ENCODE measurements at places on chromosomes 16 and 17.

DNA sequence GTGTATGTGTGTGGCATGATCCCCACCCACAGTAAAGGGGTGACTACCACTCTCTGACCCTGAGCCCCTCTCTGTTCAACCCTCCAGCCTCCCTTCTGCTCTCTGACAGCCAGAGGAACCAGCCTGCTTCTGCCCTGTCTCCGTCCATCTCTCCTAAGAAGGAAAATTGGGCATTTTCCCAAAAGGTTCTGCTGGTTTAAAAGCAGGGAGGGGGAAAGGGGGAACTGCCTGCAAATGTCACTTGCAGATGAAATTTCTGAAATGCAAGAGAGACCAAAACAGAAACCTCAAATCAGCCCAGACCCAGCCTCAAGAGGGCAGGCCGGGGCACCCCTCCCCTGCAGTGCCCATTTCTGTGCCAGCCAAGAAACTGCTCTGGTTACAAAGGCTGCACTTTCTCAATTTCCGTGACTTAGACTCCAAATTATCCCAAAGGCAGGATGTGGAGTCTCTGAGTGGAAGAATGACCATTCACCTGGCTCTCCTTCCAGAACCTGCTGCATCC is 197.9 kb downstream of the RBFOX3 start:
- DNase-seq, result peak; percentile 88

DNA sequence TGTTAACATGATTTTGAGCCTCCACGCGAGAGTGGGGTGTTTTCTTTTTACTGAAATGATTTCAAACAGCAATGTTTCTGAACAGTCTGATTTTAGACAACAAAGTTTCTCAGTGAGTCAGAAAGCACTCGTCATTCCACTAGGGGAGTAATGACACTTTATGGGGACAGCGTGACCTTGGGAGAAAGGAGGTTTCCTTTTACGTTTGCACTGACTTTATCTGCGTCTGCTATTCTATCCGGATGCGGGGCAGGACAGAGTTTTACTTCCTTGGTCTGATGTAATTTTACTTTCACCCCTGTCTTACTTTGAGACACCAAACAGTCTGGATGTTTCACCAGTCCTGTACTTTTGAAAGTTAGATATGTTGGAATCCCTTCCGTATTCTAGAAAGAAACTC is 20.7 kb downstream of the SLC47A1 start:
- no peak for DNase-seq

DNA sequence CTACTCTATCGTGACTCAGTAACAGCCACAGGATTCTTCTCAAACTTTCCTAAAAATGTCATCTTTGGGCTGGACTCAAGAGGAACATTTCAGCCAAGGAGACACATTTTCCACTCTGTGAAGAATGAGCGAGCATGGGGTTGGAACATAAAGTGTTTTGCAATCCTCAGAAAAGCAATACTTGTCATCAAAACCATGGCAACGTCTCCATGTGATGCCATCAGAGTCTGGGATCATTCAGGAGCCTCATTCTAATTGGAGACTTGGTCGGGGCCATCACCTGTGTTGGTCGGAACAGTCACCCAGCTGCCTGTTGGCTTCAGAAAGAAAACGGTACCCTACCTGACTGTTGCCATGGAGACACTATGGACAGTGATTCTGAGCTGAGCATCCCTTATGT is 25.5 kb downstream of the MYOCD start:
- DNase-seq, result no peak

DNA sequence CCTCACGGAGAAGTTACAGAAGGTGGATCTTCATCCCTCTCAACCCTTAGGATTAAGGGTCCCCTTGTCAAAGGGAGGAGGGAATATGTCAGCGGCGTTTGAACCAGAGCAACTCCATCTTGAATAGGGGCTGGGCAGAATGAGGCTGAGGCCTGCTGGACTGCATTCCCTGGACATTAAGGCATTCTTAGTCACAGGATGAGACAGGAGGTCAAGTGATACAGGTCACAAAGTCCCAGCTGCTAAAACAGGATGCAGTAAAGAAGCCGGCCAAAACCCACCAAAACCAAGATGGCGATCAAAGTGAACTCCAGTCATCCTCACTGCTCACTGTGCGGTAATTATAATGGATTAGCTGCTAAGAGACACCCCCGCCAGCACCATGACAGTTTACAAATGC is 36.7 kb downstream of the RBFOX3 start:
- no peak for DNase-seq

DNA sequence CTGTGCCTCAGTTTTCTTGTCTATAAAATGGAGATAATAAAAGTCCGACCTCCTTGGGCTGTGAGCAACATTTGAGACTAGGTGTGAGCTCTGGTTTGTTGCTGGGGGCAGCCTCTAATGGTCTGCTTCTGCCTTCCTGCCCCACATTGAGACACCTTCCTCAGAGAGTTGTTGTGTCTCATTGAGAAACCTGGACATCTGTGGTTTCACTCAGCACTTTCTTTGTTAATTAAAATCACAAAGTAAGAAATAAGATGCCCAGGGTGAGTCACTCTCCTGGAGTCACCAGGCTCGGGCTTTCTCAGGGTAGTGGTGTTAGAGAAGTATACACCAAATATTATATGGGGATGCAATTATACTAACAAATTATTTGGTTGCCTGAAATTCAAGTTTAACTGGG is 389.2 kb upstream of the SALL1 start:
- no peak for DNase-seq

DNA sequence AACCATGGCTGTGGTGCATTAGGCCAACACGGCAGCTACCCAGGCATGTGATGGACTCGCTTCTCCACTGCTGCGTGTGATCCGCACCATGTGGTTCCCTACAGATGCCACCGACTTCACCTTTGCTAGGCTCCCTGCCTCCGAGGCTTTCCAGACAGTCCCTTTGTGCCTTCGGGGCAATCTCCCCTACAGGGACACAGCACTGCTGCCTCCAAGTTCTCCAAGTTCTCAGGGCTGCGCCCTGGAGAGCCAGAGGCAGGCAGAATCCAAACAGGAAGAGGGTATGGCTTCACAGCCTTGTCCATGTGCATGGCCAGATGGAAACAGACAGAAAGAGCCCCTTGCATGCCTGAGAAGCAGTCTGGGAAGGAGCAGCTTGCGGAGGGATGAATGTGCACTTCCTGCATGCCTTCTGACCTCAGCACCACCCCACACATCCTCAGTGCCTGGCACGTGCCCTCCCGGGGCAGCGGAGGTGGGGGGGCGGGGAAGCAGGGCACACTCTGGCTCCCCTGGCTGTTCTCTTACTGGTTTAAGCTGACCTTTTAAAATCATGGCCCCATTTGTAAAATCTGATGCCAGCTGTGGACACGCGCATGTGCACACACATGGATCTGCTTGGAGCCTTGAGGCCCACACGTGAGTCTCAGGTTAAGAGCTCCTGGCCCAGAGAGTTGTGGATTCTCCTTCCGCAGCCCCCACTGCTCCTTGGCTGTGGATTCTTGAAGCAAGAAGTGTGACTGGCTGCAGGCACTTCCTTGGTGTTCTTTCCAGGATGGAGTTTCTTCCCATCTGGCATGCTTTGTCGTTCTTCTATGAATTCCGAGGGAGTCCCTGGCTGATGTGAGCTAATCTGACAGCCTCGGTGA is 55.3 kb upstream of the MTSS2 start:
- DNase-seq, result no peak

GRCh38 chr17:49546546-49547535 is 28.8 kb upstream of the NXPH3 start:
- no peak for DNase-seq

GRCh38 chr17:2582493-2582892 is 11.0 kb upstream of the PAFAH1B1 start:
- DNase-seq, result no peak

DNA sequence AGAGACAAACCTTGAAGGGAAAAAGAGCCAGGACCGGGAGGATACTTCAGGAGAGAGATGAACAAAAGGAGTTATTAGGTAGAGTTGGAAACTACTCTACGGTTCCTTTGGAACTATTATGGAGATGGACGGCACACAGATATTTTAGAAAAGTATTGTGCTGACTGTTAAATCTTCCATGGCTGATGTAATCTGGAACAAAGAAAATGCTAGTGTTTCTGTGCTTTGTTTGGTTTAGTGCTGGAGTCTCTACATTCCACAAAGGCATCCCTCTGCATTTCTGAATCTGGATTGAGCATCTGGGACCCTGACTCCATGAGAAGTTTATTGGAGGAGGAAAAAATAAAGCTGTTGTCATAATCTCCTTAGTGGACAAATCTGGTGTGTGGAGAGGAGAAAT is 57.2 kb downstream of the RPGRIP1L start:
- DNase-seq, result no peak

DNA sequence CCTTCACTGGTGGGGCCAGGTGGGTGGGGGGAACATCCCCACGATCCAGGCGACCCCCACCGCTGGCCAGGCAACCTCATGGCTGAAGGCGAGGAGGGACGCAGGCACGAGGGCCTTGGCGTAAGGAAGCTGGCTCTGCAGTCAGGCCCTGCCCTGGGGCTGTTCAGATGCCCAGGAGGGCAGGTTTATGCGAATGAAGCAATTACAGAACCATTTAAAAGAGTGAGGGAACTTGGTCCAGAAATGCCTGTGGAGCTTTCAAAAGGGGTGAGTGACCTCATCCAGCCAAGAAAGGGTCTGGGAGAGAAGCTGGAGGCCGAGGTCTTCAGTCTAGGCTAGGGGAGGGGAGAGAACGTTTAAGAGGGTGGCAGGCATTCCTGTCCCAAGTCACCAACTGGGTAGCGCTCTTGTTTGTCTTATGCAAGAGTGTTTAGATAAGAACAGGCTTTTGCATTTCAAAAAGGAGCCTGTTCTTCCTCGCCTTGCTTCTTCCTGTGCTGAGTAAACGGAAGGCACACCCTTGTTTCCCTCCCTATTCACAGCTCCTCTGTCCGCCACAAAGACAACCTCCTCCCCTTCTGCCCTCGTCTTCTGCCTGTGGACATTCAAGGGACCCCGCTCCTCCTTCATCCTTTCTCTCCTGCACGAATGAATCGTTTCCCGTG is 183.5 kb upstream of the SDK2 start:
- no peak for DNase-seq

- no peak for DNase-seq
These were observed 11.0 kb downstream of the ABHD15 start for GRCh38 chr17:29555840-29556239.

DNA sequence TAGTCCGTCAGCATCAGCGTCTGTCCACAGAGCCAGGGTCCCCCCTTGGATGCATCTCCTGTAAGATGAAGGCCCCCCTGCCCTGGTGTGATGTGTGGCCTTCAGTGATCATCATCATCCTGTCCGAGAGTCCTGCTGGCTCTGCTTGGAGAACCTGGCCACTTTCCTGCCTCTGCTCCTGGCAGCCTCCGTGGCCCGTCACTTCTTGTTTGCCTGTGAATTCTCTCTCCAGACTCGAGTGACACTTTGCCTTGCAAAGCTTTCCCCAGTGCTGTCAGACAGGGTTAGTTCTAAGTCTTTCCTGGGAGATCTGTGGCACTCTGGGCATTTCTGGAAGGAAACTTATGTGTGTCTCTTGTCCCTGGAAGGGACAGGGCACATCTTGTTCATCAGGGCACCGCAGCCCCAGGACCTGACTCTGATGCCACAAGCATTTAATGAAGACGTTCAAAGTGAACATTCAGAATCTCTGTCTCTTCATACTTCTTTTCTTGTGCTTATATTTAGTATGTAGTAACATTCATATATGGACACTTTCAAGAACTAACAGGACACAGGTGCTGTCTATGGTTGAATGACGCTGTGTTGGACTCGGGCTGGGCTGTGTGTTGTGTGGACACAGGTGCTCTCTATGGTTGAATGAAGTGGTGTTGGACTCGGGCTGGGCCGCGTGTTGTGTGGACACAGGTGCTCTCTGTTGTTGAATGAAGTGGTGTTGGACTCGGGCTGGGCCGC is 68.5 kb downstream of the RPTOR start:
- no peak for DNase-seq

- peak; percentile 6 for DNase-seq
These were observed 26.3 kb downstream of the CEP112 start for GRCh38 chr17:66165537-66166123.

- DNase-seq, result peak; percentile 32
These were observed 533 bp upstream of the MEFV start for GRCh38 chr16:3256866-3257465.

DNA sequence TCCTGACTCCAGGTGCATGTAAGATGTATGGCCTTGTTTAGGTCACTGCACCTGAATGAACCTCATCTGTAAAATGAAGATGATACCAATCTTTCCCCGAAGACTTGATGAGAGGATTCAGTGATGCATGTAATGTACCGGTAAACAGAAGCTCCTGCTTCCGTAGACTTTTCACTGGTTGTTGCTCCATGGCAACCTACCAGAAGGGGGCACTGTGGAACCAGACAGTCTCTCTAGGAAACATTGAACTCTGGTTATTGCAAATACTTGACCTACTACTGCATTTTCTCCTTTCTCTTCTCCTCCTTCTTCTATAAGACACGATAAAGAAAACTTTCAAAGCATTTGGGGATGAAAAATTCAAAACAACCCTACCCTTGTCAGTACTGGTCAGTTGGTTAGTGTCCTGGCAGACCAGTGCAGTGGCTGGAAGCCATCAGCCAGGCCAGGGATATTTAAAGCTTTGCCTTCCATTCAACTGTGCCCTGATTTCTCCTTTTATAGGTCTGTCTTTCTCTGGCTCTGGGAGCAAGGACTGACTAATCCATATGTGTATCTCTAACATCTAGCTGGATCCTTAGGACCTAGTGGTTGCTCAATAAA is 667.4 kb upstream of the SALL1 start:
- peak; percentile 0 for DNase-seq

GRCh38 chr17:6420173-6420641 is 14.7 kb downstream of the AIPL1 start:
- peak; percentile 8 for DNase-seq

DNA sequence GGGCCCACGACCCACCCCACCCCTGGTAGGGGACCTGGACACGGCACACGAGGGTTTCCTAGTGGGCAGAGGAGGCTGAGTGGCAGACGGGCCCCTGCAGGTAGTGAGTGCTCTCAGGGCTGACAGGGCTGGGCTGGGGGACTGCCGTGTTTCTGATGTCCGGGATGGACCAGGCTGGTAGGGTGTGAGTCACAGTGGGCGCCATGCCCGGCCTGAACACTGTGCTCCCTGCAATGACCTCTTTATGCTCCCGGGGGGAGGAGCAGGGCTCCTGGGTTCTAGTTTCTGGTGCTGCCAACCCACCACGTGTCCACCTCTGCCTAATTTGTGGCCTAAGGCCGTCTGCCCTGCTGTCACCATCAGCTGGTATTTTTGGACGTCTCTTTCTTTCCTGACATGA is 26.3 kb downstream of the ARHGAP23 start:
- DNase-seq, result no peak

GRCh38 chr16:86884390-86884650 is 306.0 kb downstream of the FOXL1 start:
- no peak for DNase-seq

Data from NCI-H446 (cell line).